ENCODE measurements at places on chromosomes 1 and 21. TPM values are rescaled to one million over a fixed set of nuclear protein-coding genes. Genes with fewer than 3 reads are reported as not detected.

GRCh38 chr1:113935176-113935575, 6.1 kb downstream of the HIPK1 start:
- no peaks in the 10 kb centered on the region for H3K36me3 ChIP-seq
- H3K27ac ChIP-seq, result no peak overlapping the region
- DNase-seq, result no peak
- no peak overlapping the region for H3K4me3 ChIP-seq
- peaks cover 29% of the 10 kb centered on the region for H3K4me1 ChIP-seq

The ZNF695 gene
- 1.2 TPM for total RNA-seq

DNA sequence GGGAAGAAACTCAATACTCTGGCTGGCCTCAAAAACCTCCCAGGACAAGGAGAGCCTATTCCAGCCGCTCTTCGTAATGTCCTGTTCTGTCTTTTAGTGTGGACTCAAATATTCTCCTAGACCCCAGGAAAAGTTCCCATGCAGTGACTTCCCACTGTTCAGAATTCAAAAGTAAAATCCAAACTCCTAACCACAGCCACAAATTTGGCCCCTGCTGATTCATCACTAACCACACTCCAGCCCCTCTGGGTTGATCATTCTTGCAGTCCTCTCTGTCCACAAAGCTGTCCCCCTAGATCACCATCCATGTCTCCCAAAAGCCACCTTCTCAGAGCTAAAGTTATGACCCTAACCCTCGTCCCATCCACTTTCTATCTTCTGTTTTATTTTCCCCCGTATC, 5.1 kb downstream of the CTNNBIP1 start:
- no peak overlapping the region for H3K4me3 ChIP-seq
- no peak overlapping the region for H3K27ac ChIP-seq
- DNase-seq, result peak; percentile 48
- H3K27me3 ChIP-seq, result no peaks in the 10 kb centered on the region

DNA sequence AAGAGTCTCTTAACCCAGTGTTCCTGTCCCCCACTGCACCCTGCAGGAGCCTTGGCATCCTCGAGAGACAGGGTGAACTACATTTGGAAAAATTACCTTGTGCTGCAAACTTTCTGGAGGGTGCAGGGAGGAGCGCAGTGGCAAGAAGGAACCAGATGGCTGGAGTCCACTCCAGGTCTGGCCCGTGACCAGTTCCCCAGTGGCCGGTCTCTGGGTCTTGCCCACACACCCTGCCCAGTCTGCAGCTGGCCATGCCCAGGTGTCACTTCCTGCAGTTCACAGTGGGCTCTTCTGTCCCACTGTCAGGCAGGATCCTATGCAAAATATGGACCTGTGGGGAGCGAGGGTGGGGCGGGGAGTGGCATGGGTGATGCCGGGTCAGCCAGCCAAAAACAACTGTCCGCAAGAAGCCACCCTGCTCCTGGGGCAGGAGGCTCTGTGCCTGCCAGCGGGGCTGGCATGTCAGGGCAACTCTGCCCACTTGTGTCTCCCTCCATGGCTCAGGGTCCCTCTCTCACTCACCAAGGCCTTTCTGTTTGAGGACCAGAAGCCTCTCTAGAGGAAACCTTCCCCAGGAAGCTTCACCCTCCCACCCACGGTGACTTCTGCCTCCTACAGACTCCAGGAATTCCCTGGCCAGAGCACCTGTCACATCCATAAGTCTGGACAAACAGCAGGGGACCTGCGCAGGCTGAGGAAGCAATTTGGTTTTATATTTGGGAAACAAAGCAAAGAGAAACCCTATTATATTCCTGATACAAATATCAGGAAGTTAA, 55.6 kb downstream of the KIF21B start:
- H3K36me3 ChIP-seq, result no peaks in the 10 kb centered on the region
- peaks cover 25% of the 10 kb centered on the region for H3K27me3 ChIP-seq
- no peak overlapping the region for H3K27ac ChIP-seq

DNA sequence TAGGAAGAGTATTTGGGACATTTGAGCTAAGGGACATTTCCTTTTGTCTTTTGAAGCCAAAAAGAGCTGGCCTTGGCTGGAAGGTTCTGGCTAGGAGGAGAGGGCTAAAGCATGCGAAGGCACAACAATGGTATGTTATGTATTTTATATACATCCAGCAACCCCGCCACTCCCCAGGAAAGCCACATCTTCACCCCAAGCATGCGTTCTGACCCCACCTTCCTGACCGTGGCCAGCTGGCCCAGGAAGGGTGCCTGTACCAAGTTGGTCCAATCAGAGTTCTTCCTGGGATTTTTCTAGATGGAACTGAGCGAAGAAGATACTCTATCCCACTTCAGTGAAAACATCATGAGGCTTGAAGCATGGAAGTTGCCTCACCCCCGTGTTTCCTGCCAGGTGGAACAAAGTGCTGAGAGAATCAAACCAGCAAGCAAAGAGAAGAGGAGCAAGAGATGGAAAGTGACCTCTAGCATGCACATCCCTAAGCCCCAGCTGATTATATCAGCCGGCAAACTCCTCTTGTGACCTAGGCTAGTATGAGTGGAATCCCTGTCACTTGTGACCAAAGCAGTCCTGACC, 82.7 kb downstream of the BCAR3 start:
- no peak for DNase-seq
- no peak overlapping the region for H3K27ac ChIP-seq
- no peak overlapping the region for H3K4me3 ChIP-seq
- peaks cover 45% of the 10 kb centered on the region for H3K4me1 ChIP-seq
- no peaks in the 10 kb centered on the region for H3K36me3 ChIP-seq

The PCBP3 gene
- 0.32 TPM for total RNA-seq

DNA sequence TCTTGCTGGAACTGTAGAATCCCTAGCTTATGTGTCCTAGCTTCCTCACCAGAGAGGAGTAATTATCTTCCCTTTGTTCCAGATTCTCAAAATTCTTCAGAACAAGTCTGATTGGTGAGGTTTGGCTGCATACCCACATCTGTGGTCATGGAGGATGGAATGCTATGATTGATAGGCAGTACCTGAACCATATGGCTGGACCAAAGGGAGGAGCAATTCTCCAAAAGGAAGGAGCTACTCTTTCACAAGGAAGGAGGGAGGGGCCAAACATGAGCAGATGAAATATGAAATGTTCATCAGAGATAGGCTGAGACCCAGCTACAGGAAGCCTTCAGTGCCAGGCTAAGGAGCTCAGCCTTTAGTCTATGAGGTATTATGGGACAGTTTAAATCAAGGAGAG, 5.0 kb upstream of the RNF19B start:
- no peaks in the 10 kb centered on the region for H3K36me3 ChIP-seq
- DNase-seq, result no peak
- H3K27me3 ChIP-seq, result no peaks in the 10 kb centered on the region
- no peak overlapping the region for H3K27ac ChIP-seq
- H3K4me1 ChIP-seq, result peaks cover 22% of the 10 kb centered on the region

All from GM23248 (cell line).